ENCODE measurements at places on chromosomes 12 and 14. TPM values are rescaled to one million over a fixed set of nuclear protein-coding genes. Genes with fewer than 3 reads are reported as not detected.

- ATAC-seq = no peak
Observed at GRCh38 chr12:16407346-16407745, 59.9 kb downstream of the MGST1 start.

DNA sequence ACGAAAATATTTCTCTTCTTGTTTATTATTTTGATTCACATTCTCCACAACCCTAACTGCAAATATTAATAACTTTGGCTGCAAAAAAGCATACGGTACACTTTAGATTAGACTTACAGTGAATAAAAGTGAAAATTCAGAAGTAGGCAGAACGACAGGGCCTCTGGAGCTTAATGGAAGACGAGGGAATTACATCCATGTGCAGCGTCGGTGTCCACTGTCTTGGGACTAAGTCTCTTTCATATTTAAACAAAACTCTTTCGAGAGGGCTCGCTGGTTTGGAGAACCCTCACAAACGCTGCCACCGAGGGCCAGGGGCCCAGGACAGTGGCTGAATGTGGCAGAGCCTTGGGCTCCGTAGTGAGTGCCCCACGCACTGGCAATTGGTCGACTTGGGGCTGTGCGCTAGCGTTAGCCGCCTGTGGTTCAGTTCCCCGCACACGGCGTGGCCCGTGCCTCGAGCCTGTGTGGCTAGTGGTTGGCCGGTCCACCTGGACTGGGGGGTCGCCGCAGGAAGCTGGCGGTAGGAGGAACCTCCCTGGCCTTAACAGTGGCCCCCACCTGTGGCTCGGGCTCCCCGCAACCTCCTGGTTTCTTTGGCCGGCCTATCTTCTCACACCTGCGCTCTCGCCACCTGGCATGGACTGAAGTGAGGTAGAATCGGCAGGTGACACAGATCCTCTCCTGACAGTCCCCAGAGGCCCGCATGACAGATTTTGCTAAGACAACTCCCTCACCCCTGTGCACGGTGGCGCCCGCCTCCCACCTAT is 739 bp upstream of the PAX9 start:
- no peak for ATAC-seq

- ATAC-seq = no peak
Observed at GRCh38 chr14:67370830-67371229, 10.7 kb downstream of the EIF2S1 start.

The PTPRO gene
- 0.50 TPM for total RNA-seq

The PTPRR gene
- total RNA-seq = 0.42 TPM

The WNT1 gene
- total RNA-seq = not detected
